Retina (tissue), 1 donor: ENCODE measurements at places on chromosomes 4 and X.

- DNase-seq = no peak
Observed at GRCh38 chr4:7815562-7815961, 124.1 kb downstream of the AFAP1 start.

DNA sequence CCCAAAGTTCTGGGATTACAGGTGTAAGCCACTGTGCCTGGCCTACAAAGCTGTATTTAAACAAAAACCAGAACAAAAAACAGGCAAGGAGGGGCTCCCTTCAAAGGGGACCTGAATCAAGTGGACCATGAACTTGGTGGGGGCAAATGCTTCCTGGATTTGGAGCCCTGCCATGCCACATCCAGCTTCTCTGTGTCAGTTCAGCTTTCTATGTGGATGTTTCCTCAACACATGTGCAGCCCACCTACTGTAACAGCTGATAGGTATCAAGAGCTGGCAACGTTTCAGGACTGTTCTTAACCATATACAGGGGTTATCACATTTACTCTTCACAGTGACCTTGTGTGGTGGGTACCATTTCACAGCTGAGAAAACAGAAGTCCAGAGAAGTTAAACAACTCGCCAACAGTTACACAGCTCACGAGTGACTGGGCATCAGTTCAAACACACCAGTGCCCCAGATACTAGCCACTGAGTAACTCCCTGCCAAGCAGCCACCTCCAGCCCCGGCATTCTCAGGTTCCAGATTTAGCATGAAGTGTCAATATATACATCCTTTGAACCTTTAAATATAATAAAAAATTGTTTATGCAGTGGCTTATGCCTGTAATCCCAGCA is 7.5 kb downstream of the GPR143 start:
- no peak for DNase-seq

DNA sequence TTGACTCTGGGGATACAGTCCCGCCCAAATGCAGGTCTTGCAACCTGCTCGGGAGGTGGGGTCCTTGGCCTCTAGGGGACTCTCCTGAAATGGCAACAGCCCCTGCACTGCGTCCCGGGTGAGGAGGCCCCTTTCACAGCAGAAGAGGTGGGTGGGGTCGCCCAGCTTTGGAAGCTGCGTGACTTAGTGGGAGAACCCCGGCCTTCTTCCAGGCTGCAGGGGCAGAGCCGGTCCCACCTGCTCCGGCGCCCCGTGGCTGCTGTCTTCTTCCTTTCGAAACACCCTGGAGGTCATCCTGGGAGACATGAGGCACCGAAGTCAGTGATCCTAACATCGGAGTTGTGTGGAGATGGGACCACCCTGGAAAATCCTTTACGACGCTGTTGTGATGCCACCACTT is 103.7 kb upstream of the ADRA2C start:
- no peak for DNase-seq

GRCh38 chrX:39431893-39432292 is 630.6 kb downstream of the MID1IP1 start:
- DNase-seq = no peak

GRCh38 chrX:13121020-13121555 is 76.7 kb upstream of the FAM9C start:
- no peak for DNase-seq

GRCh38 chr4:113635739-113636437 is 125.7 kb downstream of the CAMK2D start:
- DNase-seq = no peak

DNA sequence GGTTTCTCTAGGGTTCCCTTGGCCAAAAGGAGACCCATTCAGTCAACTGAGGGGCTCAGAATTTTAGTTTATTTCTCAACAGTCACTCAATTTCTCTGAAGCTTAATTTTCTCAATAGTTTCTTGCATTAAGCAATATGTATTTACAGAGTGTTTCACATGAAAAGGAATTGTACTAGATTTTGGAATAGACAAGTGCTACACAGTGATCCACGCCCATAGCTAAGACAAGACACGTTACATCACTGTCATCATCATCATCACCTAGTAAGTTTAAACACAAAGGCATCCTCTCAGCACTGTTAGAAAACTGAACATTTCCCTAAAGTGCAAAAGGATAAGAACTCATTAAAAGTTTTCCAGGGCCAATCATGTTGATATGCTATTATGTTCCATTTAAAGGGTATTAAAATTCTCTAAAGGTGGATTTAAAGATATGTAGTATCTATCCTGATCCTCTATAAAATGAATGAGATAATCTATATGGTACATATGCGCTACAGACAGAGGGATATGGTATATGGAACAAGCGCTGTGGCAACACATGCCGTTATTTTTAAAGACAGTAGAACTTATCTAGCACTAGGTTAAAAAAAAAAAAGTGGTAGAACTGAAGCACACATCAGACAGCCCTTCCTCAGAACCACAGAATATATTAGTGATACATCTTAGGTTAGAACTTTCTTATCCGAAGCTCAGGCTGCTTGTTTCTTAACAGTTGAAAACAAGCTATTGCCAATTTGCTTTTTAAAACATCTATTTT is 12.1 kb downstream of the PPA2 start:
- no peak for DNase-seq

DNA sequence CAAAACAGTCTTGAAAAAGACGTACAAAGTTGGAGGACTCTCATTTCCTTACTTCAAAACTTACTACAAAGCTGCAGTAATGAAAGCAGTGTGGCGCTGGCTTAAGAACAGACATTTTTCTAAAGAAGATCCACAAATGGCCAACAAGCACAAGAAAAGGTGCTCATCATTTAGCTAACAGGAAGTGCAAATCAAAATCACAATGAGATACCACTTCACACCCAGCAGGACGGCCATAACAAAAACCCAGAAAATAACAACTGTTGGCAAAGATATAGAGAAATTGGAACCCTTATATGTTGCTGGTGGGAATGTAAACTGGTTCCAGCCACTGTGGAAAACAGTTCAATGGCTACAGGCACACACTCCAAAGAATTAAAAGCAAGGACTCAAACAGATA is 3.3 kb downstream of the PDZD4 start:
- no peak for DNase-seq

- DNase-seq = no peak
Observed at GRCh38 chr4:133550436-133550835, 401.3 kb downstream of the PCDH10 start.

DNA sequence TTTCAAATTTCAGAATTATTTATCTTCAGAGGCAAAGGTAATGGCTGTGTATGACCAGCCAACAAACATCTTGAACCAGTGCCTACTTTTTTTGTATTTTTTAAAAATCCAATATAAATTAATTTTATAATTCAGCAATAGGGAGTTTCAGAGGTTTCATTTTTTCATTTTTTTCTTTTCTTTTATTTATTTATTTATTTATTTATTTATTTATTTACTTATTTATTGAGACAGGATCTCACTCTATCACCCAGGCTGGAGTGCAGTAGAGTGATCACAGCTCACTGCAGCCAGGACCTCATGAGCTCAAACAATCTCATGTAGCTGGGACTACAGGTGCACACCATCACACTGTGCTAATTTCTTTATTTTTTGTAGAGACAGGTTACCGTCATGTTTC is 250.5 kb downstream of the TMEM47 start:
- DNase-seq = no peak

DNA sequence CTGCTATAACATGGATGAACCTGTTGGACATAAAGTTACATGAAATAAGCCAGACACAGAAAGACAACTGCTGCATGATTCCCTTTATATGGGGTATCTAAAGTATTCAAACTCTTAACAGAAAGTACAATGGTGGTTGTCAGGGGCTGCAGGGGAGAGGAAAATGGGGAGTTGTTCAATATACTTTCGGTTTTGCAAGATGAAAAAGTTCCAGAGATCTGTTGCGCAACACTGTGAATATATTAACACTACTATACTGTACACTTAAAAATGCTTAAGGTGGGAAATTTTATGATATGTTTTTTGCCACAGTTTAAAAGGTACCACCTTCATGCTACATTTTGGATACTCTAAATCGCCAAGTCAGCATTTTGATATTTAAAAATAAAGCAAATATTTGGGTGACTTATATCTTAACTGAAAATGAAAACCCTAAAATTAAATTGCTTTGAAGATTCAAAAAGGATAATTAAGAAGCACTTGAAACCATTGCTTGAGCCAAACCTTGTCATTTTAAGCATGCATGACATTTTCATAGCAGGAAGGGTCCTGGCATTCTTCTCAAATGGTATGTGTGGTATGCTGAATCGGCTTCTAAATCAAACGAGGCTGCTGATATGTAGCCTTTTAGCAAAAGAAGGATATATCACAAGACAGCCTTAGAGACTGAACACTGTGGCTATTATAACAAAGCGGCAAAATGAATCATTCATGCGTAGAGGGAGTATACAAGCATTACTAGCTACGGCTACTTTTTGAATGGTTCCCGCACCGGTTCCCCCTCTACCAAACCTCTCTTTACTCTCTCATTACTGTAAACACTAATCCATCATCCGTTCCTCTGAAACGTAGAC is 607.1 kb upstream of the DIPK2B start:
- peak; percentile 29 for DNase-seq

DNA sequence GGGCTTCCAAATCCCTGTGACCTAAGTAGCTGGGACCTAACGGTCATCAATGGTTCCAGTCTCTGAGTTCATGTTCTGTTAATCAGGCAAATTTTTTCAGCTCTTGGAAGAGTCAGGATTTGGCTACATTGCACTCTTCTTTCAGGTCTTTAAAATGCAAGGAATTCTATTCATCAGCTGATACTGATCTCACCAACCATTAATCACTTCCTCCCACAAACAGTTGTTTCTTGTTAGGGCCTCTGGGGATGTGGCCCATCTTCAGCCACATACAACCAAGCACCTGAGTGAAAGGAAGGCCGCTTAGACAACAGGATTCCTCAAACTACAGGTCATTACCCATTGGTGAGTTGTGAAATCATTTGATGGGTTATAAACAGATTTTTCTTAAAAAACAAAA is 71.7 kb downstream of the FANCB start:
- no peak for DNase-seq

DNA sequence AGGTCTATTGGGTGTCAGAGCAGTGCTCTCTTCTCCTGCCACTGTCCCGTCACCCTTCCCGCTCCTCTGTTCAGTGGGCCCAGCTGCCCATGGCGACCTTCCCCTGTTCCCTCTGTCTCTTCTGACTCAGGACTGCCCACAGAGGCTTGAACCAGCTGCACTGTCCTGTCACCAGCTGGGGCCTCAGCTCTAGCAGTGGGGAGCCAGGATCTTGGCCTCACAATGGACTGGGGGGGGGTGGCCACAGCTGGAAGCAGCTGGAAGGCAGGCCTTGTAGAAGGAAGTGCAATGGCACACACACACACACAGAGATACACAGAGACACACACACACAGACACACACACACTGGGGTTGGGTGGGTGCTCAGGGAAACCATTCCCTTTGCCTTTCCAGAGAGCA is 114.0 kb upstream of the PJA1 start:
- DNase-seq = no peak

GRCh38 chr4:66045913-66046312 is 375.6 kb upstream of the EPHA5 start:
- no peak for DNase-seq

DNA sequence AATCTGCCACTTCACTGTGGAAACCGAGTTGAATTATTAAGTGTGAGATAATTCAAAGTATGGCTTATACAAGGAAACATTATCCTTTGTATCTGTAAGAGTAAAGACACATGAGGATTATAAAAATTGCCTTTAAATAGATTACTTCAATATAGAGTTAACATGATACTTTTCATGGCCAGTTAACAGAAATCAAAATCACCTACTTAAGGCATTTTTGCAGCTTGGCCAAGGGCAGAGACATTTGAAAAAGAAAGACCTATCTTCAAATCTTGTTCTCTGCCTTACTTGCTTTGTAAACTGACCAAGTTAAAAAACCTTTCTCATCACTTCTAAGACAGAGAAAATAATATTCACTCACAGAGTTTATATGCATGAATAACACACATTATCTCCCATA is 44.9 kb upstream of the GUCY1B1 start:
- no peak for DNase-seq

DNA sequence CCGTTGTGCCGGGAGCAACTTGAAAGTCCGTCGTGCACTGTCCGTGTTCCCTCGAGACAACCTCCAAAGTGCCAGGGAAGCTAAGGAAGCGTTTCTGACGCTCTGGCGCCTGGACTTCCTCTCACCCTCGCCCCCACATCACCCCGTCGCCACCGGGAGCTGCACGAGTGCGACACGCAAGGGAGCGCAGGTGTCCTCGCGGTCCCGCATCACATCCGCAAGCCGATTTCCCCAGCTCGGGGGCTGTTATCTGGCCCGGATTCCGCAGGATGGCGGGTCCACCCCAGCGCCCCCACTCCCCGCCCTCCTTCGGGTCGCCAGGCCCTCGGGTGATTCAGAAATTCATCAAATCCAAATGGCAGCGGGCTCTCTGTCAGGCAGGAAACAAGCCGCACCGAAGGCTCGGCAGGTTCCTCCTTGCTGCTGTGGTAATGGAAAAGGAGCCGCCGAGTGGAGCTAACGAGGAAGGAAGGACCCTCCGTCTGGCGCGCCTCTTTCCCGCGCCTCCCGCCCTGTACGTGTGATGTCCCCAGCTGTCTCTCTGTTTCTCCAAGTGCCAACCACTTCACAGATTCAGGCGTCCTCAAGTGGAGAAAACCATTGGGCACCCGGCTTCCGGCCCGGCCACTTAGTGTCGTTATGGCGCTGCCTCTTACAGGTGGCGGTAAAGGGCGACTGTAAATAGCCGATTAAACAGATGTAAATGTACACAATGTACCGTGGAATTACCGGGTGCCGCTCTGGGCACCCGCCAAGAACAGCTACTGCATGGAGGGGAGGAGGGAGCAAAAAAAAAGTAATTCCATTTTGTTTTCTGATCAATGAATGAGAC is 921 bp upstream of the SETD7 start:
- DNase-seq = peak; percentile 86

- DNase-seq = no peak
Observed at GRCh38 chr4:37978248-37978924, 18.2 kb downstream of the PTTG2 start.

DNA sequence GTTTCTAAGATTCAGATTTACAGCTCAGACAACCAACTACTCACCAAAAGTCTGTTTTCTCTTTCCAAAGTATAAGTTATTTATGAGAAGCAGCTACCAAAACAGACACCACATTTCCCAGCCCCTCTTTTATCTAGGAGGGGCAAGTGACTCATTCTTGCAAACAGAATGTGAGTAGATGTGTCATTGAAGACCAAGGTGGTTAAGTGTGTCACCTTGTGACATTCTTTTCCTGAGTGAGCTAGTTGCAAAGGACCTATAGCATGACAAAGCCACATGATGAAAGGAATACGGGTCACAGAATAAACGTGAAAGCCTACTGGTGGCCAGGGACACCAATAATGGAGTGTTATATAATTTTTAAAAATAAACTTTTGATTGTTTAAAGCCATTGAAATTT is 50.0 kb downstream of the SLC7A11 start:
- no peak for DNase-seq

DNA sequence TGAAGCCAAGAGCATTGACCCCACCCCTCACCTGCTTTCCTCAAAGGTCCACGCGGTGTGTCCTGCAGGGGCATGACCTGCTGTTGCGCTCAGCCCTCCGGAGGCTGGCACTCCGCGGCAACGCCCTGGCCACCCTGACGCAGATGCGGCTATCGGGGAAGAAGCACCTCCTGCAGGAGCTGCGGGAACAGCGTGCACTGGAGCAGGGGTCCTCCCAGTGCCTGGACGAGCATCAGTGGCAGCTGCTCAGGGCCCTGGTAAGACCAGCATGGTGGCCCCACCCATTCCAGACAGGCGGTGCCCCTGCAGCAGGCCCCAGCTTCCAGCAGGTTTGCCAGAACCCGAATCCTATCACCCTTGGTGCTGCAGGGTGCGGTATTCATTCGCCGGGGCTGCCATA is 86.0 kb downstream of the EVC start:
- no peak for DNase-seq

GRCh38 chr4:152014280-152014679 is 253.5 kb upstream of the GATB start:
- no peak for DNase-seq
